Neural crest cell (in vitro differentiated cells): ENCODE measurements at places on chromosomes 4 and X. TPM values are rescaled to one million over a fixed set of nuclear protein-coding genes. Genes with fewer than 3 reads are reported as not detected.

The DHX15 gene
- total RNA-seq: 240 TPM in 2 replicates

- peak overlapping the region; percentile 43 for H3K27ac ChIP-seq
- H3K27me3 ChIP-seq: no peaks in the 10 kb centered on the region
- H3K4me3 ChIP-seq: no peak overlapping the region
- no peak for DNase-seq
Measured at GRCh38 chr4:140046016-140046415, 108.0 kb downstream of the MAML3 start.

- no peak overlapping the region for H3K27ac ChIP-seq
- peaks cover 10% of the 10 kb centered on the region for H3K36me3 ChIP-seq
- no peak for DNase-seq
- H3K27me3 ChIP-seq: no peaks in the 10 kb centered on the region
- H3K4me1 ChIP-seq: peaks cover 8% of the 10 kb centered on the region
Measured at GRCh38 chr4:118825799-118826198, 10.1 kb downstream of the SEC24D start.

- no peak overlapping the region for H3K4me3 ChIP-seq
- peaks cover 7% of the 10 kb centered on the region for H3K36me3 ChIP-seq
- DNase-seq: no peak
- H3K4me1 ChIP-seq: peaks cover 7% of the 10 kb centered on the region
Measured at GRCh38 chrX:41490446-41490845, 43.3 kb downstream of the NYX start.

- peak overlapping the region; percentile 10 for H3K4me3 ChIP-seq
- H3K27ac ChIP-seq: no peak overlapping the region
- H3K4me1 ChIP-seq: peaks cover 73% of the 10 kb centered on the region
- no peaks in the 10 kb centered on the region for H3K27me3 ChIP-seq
Measured at GRCh38 chr4:7901311-7901885, 38.3 kb downstream of the AFAP1 start.

DNA sequence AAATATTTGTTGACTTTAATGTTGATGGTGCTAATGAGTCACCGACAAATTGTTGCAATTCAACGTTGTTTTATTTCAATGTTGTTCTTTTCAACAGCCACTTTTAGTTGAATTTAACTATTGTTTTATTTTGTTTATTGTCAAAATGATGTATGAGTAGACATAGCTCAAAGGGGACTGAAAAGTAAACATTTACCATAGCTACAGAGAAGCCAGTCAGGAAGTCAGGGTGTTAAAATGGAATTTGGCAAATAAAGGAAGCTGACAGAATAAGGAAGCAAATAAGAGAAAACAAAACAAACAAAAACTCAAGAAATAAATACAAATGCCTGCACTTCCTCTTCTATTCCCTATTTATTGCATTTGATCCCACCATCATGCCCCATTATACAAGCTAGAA lies 648.4 kb upstream of the HTR2C start:
- DNase-seq: no peak
- H3K27ac ChIP-seq: no peak overlapping the region
- no peaks in the 10 kb centered on the region for H3K36me3 ChIP-seq
- no peaks in the 10 kb centered on the region for H3K27me3 ChIP-seq
- no peak overlapping the region for H3K4me3 ChIP-seq
